Cardiac fibroblast (primary cell): ENCODE measurements at places on chromosomes 16 and 17.

- DNase-seq = no peak
These were observed 358.5 kb upstream of the ERCC4 start for GRCh38 chr16:13561291-13562070.

GRCh38 chr17:67025216-67025792 is 19.1 kb upstream of the CACNG1 start:
- DNase-seq = no peak

DNA sequence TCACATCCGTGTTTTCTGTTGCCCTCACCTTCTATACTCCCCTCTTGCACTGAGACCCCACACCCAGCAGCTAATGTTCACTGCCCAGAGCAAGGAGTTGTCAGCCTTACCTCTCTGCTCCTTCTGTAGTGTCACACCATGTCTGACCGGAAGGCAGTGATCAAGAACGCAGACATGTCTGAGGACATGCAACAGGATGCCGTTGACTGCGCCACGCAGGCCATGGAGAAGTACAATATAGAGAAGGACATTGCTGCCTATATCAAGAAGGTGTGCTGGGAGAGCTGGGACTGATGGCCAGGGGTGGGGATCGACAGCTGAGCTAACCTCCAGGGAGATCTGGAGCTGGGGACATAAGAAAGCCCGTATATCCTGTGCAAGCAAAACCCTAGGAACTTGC is 3.7 kb downstream of the DYNLL2 start:
- DNase-seq = no peak

- DNase-seq = peak; percentile 53
These were observed 651 bp upstream of the EIF1 start for GRCh38 chr17:41687828-41688640.

GRCh38 chr17:15654886-15655561 is 29.1 kb downstream of the TRIM16 start:
- DNase-seq = no peak

- peak; percentile 30 for DNase-seq
These were observed 540 bp downstream of the MFSD11 start for GRCh38 chr17:76738468-76738850.

DNA sequence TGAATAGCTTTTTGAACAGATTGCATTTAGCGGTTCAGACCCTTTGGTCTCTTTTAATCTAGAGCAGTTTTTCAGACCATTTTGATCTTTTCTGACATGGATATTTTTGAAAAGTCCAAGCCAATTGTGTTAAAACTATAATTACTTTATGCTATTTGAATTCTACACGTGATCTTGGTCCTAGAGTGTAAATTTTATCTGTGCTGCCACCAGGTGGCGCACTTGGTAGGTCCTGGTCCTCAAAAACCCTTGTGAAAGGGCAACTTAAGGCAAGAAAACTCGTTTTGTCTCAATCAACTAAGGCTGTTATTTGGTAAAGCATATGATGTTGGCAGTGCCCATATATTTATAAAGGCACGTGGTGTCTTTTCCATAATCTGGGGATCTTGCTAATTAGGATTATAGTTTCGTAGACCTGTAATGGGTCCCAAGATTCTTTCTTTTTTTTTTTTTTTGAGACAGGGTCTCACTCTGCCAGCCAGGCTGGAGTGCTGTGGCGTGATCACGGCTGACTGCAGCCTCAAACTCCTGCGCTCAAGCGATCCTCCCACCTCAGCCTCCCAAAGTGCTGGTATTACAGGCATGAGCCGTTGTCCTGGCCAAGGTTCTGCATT is 43.9 kb upstream of the TEX2 start:
- peak; percentile 91 for DNase-seq

- DNase-seq = no peak
These were observed 245.2 kb downstream of the XYLT1 start for GRCh38 chr16:17225541-17225940.

DNA sequence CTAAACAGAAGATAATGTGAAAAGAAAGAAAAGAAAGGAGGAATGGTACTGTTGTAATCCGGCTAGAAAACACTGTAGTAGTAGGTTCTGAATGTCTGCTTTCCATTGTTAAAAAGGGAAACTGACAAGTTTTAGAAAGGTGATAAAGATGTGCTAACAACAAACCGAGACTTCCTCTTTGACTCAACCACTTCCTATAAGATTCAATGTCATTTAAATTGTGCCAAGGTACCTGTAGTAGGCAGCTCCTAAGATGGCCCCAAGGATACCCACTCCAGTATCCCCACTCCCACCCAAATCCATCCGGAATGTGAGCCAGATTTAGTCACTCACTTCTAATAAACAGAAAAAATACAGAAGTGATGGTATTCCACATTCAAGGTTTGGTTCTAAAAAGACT is 31.2 kb downstream of the XYLT1 start:
- DNase-seq = no peak

- peak; percentile 53 for DNase-seq
These were observed 43.8 kb downstream of the SOCS1 start for GRCh38 chr16:11211977-11212797.

GRCh38 chr17:31470592-31470991 is 79.1 kb downstream of the RAB11FIP4 start:
- DNase-seq = no peak

DNA sequence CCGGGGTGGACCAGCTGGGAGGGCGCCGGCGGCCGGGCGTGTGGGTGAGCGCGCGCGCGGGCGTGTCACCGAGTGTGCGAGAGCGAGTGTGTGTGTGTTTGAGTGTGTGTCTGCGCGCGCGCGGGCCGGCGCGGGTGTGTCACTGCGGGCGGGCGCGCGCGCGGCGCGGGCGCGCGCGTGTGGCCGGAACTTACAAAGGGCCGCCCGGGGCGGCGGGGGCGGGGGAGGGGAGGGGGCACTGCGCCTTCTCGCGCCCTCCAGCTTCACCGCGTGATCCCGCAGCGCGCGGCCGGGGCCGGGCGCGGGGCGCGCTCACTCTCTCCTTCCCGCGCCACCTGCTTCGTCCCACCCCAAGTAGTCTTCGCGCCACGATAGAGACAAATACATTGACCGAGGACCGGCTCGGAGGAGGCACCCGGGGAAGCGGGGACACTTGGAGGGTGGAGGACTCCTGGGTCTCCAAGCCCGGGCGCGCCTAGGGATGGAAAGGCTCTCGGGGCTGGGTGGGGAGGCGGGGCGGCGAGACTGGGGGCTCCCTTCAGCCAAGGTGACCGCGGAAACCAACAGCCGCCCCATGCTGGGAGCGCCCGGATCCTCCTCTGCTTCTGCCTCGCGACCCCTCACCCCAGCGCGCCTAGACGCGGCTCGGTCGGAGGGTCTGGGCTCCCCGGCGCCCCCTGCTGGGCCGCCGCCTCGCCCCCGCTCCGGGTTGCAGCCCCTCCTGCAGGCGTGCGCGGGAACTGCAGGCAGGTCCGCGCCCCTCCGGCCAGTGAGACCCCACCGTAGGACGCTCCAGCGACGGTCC is at the start of gene SRCIN1:
Gene SRCIN1, minus strand, starts transcription at position 112 of the 805 bp plus-strand sequence. CDS start 247 bp downstream, outside the sequence.
- DNase-seq = no peak

- DNase-seq = no peak
These were observed 372.7 kb downstream of the SLC39A11 start for GRCh38 chr17:72719578-72720493.

DNA sequence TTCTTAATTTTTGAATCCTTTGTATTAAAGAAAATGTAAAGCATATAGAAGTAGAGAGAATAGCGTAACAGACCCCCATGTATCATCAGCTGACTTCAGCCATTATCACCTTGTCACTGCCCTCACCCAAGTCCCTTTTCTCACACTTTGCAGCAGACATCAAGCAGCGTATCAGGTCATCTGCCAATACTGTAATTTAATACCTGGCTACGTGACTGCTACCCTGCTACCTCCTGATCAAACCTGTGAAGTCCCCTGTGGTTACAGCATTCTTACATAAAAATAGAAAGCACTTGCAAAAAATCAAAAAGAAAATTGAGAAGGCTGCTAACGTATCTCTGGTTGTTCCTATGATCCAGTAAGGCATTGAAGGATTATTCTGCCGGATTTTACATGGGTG is 96.4 kb downstream of the PLCG2 start:
- no peak for DNase-seq

DNA sequence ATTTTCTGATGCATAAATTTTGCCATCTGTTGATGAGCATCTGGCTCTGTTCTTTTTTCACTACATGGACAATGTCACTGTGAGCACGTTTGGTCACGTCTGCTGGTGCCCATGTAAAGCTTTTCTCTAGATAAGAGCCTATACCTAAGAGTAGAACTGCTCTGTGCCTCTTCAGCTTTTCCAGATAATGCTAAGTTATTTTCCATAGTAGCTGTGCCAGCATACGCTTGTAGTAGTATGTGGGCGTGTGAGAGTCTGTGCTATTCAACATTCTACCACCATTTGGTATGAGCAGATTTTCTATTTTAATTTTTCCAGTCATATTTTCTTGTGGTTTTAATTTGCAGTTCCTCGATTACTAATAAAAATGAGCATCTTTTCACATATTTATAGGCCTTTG is 33.2 kb downstream of the VPS35L start:
- DNase-seq = peak; percentile 39

DNA sequence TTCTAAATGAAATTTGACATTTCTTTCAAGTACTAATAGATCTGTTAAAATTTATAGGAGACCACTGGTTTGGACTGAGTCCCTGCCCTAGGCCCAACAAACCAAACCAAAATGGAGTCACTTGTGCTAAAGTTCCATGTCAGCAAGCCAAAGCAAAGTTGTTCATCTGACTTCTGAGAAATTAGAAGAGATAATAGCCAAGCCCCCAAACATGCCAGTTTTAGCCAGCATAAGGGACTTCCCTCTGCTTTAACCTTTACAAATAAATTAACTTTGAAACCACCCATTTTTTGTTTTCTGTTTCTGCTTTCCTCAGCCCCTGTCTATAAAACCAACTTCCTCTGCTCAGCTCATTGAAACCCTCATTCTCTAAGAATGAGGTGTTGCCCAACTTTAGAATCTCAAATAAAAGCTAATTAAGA is 18.9 kb downstream of the CDR2 start:
- DNase-seq = no peak

GRCh38 chr16:79690159-79690558 is 89.6 kb upstream of the MAF start:
- no peak for DNase-seq

GRCh38 chr17:18158022-18158600 is 25.5 kb upstream of the ALKBH5 start:
- DNase-seq = peak; percentile 96

DNA sequence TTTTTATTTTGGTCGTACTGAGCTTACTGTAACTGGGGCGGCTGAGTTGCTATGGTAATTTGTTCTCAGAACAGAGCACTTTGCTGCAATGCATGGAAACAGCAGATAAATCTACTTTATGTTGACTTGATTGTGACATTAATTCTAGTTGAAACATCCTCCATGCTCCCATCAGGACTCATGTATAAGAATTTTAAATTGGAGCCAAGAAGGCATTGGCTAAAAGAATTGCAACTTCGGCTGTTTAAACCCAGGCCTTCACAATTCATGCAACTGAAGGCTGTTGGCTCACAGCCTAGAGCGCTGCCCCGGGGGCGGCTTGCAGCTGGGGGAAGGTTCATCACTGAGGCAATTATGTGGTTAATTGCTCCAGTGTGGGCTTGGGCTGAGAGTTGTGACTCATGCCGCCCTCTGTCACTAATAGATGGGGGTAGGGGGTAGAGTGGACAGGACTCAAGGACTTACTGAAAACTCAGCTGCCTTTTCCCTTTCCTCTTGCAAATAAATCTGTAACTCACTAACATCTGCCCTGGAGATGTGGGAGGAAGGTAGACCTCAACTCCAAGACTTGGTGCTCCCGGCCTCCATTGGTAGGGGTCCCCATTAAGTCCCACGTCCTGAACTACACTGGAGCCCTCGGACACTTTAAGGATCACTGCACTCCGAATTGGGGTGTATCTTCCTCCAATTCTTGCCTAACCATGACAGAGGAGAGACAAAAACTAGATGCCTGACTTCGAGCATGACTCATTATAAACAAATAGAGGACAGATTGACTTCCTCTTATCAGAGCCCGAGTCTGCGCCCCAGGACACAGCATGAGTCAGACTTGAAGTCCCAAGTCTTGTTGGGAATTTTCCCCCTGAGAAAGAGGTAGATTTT is 37.5 kb downstream of the ERCC4 start:
- DNase-seq = peak; percentile 91

GRCh38 chr16:55508941-55509931 is at the start of gene LPCAT2:
Gene LPCAT2 (plus strand): TSS chr16:55509072. CDS start chr16:55509182, 110 bp downstream.
- peak; percentile 92 for DNase-seq

GRCh38 chr17:29347831-29348629 is 42.1 kb upstream of the TAOK1 start:
- peak; percentile 36 for DNase-seq

DNA sequence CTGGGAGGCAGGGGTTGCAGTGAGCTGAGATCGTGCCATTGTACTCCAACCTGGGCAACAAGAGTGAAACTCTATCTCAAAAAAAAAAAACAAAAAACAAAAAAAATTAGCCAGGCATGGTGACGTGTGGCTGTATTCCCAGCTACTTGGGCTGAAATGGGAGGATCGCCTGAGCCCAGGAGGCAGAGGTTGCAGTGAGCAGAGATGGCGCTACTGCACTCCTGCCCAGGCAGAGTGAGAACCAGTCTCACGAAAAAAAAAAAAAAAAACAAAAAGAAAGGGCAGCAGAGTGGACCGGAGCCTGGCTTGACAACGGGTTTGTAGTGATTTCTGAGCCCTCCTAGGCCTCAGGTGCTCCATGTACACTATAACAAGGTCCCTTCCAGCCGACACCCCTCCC is 33.1 kb downstream of the PEMT start:
- no peak for DNase-seq

DNA sequence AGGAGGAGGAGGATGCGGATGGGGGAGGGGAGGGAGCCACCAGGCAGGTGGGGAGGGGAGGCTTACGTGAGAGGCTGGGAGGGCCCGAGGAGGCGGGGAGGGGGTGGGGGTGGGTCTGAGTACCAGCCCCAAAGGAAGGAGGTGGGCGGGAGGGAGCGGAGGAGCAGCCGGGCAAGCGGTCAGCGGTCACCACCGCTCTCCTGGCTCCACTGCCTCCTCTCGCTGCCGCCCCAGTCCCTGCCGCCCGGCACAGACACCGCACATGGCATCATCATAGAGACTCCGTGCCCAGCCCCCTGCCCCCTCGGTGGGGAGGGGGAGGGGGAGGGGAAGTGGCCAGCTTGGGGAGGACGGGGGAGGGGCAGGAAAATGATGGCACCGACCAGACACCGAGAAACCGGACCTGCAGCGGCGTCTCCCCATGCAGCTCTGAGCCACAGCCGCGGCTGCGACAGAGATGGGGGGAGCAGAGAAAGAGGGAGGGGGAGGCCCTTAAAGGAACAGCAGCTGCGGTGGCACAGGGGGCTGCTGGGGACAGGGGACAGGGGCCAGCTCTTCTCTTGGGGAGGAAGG is at the start of gene TLCD3B:
Gene TLCD3B, minus strand, starts transcription at position 431 of the 573 bp plus-strand sequence. CDS start 744 bp downstream, outside the sequence.
- no peak for DNase-seq
